Ureter (tissue), 1 donor: ENCODE measurements at places on chromosomes 2 and 18.

DNA sequence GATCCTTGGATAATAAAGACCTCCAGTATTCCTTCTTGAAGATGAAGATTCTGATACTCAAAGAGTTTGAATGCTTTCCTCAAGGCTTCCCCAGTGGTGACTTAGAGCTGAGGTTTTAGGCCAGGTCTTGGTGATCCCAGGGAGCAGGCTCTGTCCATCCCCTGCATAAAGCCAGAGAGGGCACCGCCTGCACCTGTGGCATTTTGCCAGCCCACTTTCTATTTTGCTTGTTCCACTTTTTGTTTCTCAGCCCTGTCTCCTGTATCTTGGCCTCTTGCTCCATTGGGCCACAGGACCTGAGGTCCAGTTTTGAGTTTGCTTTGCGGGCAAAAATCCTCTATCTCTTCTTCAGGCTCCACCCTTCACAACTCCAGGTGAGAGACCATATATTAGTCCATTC is 6.7 kb upstream of the SCYGR1 start:
- DNase-seq = no peak

DNA sequence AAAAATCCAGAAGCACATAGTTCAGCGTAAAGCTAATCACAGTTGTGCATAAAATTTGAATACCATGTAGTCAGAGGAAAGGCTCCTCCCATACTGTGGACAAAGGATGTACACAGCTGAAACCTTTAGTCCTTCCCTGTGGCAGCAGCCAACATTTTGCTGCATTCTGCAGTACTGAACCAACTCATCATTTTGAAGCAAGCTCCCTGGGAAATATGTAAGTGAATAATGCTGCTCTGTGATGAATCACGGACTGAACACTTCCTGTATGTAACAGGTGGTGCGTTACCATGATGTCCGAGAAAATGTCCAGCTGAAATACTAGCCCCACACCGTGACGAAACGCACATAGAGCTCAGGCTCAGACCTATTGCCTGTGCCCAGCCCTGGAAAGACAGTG is 421.1 kb upstream of the RAB12 start:
- no peak for DNase-seq

GRCh38 chr2:26770986-26771586 is 7.0 kb downstream of the SLC35F6 start:
- DNase-seq = peak; percentile 84

GRCh38 chr2:162768656-162769055 is 69.9 kb downstream of the KCNH7 start:
- DNase-seq = no peak

GRCh38 chr2:39313575-39313974 is 69.8 kb upstream of the CDKL4 start:
- DNase-seq = no peak

DNA sequence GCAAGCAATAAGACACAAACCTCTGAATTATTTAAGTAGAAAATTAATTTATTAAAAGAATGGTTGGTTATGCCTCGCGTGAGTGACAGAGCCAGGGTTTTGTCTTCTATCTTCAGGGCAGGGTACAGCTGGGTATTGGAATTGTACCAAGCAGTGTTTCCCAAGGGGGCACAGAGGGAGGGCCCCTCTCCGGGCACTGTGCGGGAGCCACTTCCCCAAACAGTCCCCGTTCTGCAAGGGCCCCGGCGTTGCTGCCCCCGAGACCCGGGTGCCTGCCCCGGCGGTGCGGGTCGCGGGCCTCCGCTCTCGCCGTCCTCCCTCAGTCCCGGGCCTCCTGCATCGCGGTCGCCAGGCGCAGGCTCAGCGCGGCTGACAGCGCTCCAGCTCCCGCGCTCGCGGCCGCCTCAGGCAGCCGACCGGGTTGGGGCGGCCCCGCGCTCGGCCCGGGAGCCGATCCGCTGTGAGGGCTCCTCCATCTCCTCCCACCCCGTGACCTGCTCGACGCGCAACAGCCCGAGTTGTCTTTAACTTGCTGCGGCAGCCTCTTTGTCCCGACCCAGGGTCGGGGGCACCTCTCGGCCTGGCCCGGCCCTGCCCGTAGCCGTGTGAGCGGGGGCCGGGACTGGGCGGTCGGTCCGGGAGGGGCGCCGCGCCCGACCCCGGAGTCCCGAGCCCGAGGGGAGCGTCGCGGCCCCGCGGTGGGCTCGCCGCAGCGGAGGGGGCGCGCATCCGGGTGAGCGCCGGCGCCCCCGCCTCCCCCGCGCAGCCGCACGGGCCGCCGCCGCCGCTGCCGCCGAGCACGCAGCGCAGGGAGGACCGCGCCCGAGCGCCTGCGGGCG is 620 bp upstream of the GALNT1 start:
- peak; percentile 50 for DNase-seq

DNA sequence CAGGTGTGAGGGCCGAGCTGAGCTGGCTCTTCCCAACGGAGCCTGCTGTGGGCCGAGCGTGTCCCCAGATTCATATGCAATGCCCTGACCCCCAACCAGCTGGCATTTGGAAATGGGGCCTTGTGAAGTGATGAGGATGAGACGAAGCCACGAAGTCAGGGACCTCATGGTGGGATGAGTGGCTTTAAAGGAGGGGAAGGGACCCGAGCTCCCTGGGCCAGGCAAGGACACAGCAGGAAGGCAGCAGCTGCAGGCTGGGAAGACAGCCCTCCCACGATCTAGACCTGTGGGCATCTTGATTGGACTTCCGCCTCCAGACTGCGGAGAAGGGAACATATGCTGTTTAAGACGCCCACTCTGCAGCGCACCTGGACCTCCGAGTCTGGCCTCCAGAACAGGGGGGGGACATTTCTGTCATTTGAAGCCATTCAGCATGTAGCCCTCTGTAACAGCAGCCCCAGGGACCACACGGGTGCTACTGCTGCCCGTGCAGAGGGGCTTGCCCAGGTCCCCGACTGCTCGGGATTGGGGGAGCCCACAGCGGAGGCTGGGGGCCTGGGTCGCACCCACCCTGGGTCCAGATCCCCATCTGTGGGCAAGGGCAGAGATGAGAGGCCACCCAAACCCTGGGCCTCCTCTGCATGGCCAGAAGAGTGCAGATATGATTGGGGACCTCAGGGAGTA is 27.2 kb downstream of the KIF1A start:
- DNase-seq = no peak

GRCh38 chr2:230418341-230419016 is 2.5 kb downstream of the SP100 start:
- no peak for DNase-seq

GRCh38 chr2:38981003-38981669 is 91.5 kb downstream of the ARHGEF33 start:
- no peak for DNase-seq

- no peak for DNase-seq
These were observed 609.5 kb upstream of the SLC8A1 start for GRCh38 chr2:41061356-41061755.

GRCh38 chr18:7370375-7370774 is 139.5 kb downstream of the LRRC30 start:
- DNase-seq = no peak
